ENCODE measurements at places on chromosomes 2 and 18. TPM values are rescaled to one million over a fixed set of nuclear protein-coding genes. Genes with fewer than 3 reads are reported as not detected.

- no peaks in the 10 kb centered on the region for H3K36me3 ChIP-seq
- H3K4me3 ChIP-seq = no peak overlapping the region
- H3K4me1 ChIP-seq = no peaks in the 10 kb centered on the region
- H3K27ac ChIP-seq = no peak overlapping the region
Observed at GRCh38 chr2:37523814-37524362, 147.6 kb downstream of the CDC42EP3 start.

DNA sequence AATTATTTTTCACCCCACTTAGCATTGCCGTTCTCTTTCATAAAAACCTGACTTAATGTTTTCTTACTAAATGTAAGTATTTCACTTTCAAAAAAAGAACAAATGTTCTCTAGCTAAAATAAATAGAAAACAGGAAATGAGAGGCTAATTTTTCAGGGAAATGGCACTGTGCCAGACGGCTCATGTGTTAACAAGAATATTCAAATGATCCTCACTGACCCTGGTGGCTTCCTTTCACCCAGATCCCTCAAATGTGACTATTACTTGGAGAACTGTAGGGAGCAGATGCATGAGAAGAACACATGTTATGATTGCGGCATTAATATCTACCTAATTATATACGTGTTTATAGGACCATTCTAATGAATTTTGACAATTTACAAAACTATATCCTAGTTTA, 827.7 kb downstream of the SOCS6 start:
- no peak overlapping the region for H3K27ac ChIP-seq
- no peaks in the 10 kb centered on the region for H3K36me3 ChIP-seq
- no peak overlapping the region for H3K4me3 ChIP-seq
- H3K27me3 ChIP-seq = no peaks in the 10 kb centered on the region
- H3K4me1 ChIP-seq = no peaks in the 10 kb centered on the region

DNA sequence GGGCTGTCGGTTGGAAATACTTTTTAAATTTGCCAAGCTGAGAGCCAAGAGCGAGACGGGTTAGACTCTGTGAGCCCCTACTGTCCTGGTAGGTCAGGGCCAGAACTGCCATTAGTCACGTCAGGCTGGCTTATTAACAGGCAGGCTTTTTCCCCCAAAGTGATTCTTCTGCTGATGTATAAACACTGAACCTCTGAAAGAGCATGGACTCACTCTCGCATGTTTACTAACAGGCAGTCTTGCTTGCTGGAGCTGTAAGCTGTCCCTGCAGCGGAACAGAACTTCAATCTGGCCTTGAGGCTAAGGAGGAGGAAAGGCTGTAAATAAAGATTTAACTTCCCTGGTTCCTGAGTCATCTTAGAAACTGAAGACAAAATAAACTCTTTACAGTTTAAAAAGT, 288.4 kb downstream of the PIEZO2 start:
- H3K27ac ChIP-seq = no peak overlapping the region
- H3K36me3 ChIP-seq = no peaks in the 10 kb centered on the region
- no peak overlapping the region for H3K4me3 ChIP-seq
- H3K4me1 ChIP-seq = peaks cover 9% of the 10 kb centered on the region
- DNase-seq = peak; percentile 68

DNA sequence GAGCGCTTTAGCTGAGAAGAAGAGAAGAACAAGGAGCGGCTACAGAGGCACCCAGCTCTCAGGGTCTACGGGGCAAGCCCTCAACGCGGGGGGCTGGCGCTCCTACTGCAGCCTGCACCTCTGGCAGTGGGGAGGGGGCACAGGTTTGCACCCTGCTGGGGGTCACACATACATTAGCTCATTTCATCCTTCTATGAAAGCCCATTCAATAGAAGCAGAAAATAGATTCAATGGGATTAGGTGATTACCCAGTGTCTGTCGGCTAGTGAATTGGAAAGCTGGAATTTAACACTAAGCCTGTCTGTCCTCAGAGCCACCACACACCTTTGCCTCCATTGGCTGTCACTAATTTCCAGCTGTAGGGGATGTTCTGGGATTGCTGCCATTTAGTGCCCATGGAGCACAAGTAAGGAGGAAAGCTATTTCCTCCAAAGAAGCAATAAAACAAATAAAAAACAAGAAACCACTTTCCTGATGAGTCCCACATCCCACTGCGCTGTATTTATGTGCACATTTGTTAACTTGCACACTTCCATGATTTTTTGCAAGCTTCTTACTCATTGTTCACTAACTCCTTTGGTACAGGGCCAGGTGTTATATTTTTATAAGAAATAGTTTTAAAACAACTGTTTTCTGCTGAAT, 319.6 kb upstream of the REV1 start:
- no peaks in the 10 kb centered on the region for H3K36me3 ChIP-seq
- H3K4me1 ChIP-seq = no peaks in the 10 kb centered on the region
- DNase-seq = no peak
- no peaks in the 10 kb centered on the region for H3K27me3 ChIP-seq

The ERFE gene
- total RNA-seq = 61.4 TPM

DNA sequence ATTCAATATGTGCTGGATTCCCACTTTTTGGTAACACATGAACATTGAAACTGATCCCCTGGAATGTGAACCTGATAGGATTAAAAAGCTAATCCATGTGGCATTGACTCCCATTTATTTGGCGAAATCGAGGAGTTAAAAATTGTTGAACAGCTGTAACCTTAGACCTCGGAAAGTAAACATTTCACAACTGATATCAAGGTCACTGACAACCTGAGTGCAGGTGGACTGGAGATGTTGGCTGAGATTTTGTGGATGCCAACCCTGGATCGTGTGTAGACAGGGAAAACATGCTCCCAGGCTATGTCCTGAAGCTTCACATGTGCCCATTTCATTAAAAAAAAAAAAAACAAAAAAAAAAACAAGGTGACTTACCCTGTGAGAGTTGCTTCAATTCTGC, 204.8 kb downstream of the SETBP1 start:
- no peaks in the 10 kb centered on the region for H3K36me3 ChIP-seq
- no peak overlapping the region for H3K4me3 ChIP-seq
- peaks cover 3% of the 10 kb centered on the region for H3K4me1 ChIP-seq
- H3K27ac ChIP-seq = no peak overlapping the region

- no peaks in the 10 kb centered on the region for H3K27me3 ChIP-seq
- H3K36me3 ChIP-seq = no peaks in the 10 kb centered on the region
- no peak overlapping the region for H3K4me3 ChIP-seq
- H3K4me1 ChIP-seq = peaks cover 45% of the 10 kb centered on the region
Observed at GRCh38 chr2:111904726-111905474, 6.5 kb downstream of the MERTK start.

DNA sequence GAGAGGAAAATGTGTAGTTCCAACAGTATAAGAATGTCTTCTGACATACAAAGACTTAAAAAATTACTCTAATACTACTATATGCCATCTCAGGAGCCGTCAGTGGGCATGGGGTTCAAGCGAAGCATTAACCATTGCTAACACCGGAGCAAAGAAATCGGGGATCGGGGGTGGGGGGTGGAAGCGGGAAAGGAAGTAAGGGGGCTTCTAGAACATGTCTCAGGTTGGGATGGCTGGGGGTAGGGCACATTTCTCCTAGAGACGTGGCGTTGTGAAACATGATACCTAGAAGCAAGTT, 702 bp downstream of the LMAN1 start:
- peak overlapping the region; percentile 89 for H3K27ac ChIP-seq
- H3K4me3 ChIP-seq = peak overlapping the region; percentile 89
- DNase-seq = no peak
- H3K27me3 ChIP-seq = no peaks in the 10 kb centered on the region

DNA sequence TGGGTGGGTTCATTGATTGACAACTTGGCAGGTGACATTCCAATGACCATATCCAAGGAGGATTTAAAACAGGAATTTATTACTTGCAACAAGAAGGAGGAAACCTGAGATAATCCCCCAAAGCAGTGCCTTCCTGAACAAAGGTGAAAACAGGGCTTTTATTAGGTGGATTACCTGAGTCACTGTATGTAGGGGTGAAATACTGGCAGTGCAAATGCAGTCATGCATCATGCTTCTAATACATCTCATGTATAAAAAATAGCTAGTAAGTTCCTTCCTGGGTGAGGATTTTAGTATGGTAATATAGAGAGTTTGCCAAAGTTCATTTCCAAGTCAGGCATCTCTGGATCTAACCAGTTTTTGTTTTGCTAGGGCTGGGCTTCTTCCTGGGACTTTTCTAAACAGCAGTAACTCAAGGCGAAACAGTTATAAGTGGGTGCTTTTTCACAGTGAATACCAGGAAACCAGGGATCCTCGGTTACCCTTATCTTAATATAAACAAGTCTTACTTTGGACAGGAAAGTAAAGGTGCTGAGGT, 583.4 kb upstream of the LRRTM1 start:
- H3K4me3 ChIP-seq = no peak overlapping the region
- H3K4me1 ChIP-seq = no peaks in the 10 kb centered on the region
- H3K27me3 ChIP-seq = no peaks in the 10 kb centered on the region
- H3K36me3 ChIP-seq = no peaks in the 10 kb centered on the region

- no peak overlapping the region for H3K27ac ChIP-seq
- H3K36me3 ChIP-seq = no peaks in the 10 kb centered on the region
- DNase-seq = no peak
- H3K4me1 ChIP-seq = no peaks in the 10 kb centered on the region
- no peak overlapping the region for H3K4me3 ChIP-seq
Observed at GRCh38 chr2:85901155-85901554, 12.4 kb upstream of the ST3GAL5 start.

The WNT6 gene
- 0.57 TPM for total RNA-seq

The CRYBA2 gene
- total RNA-seq = not detected

DNA sequence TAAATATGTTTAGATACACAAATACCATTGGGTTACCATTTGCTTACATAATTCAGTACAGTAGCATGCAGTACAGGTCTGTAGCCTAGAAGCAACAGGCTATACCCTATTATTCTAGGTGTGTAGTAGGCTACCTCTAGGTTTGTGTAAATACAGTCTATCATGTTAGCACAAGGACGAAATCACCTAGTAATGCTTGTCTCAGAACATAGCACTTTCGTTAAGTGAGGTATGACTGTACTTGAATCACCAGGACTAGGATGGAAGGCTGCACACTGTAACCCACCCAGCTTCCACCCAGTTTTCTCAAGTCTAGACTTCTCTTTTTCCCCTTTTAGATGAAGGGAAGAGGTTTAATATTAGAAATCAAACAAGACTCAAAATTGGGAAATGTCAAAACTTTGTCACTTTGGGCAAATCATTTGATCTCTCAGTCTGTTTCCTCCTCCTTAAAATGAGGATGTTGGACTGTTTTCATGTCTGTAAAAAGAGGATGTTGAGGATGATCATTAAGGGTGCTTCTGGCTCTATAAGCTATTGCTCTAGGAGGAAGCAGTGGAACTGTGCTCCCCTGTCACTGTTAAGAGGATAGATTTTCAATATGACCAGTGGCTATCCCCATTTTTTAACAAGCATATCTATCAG, 3.7 kb upstream of the SOCS6 start:
- H3K4me1 ChIP-seq = no peaks in the 10 kb centered on the region
- no peaks in the 10 kb centered on the region for H3K36me3 ChIP-seq
- no peaks in the 10 kb centered on the region for H3K27me3 ChIP-seq
- no peak overlapping the region for H3K27ac ChIP-seq
- no peak overlapping the region for H3K4me3 ChIP-seq
- no peak for DNase-seq

- H3K27ac ChIP-seq = no peak overlapping the region
- no peaks in the 10 kb centered on the region for H3K27me3 ChIP-seq
- H3K4me3 ChIP-seq = no peak overlapping the region
- H3K36me3 ChIP-seq = no peaks in the 10 kb centered on the region
- no peaks in the 10 kb centered on the region for H3K4me1 ChIP-seq
Observed at GRCh38 chr2:98085649-98086048, 1.3 kb upstream of the VWA3B start.

The SETBP1 gene
- 71.7 TPM for total RNA-seq

The NBEAL1 gene
- total RNA-seq = 39.3 TPM

- H3K36me3 ChIP-seq = peaks cover 12% of the 10 kb centered on the region
- no peaks in the 10 kb centered on the region for H3K27me3 ChIP-seq
- no peak overlapping the region for H3K4me3 ChIP-seq
- H3K4me1 ChIP-seq = no peaks in the 10 kb centered on the region
Observed at GRCh38 chr2:218263817-218264641, 3.2 kb downstream of the GPBAR1 start.

The IL36G gene
- not detected for total RNA-seq

DNA sequence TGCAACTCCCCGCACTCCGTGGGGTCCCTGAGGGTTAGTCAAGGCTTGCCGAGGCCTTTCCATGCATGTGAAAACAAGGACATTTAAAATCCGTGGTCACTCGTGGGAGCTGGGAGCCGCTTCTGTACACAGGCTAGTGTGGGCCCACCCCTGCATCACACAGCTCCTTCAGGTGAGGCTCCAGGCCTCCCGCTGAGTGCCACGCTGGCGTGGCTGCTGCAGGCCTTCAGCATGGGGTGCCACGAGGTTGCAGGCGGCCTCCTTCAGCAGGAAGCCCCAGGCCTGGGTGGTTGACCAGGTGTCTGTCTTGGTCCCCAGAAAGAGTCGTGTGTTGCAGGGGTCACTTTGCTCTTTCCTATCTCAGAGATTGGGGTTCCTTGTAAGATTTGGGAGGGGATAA, 6.6 kb downstream of the KLHL30 start:
- no peak for DNase-seq
- no peak overlapping the region for H3K27ac ChIP-seq
- H3K4me1 ChIP-seq = no peaks in the 10 kb centered on the region
- H3K27me3 ChIP-seq = no peaks in the 10 kb centered on the region

DNA sequence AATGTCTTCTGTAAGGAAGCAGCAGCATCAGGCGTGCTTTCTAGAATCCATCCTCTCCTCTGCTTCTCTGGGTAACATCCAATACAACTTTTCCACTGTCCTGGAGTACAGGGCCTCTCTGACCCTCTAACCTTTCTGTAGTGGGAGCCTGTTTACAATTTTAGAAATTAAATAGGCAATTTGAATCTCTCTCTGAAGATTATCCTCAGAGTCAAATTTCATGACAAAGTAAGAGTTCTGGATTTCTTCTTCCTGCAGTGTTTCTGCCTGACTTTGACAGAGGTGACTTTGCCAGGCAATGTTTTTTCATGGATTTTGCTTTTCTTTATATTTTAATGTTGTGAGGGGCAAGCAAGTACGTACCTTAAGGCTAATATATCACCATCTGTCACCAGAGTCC, 558.4 kb downstream of the PARD3B start:
- no peaks in the 10 kb centered on the region for H3K36me3 ChIP-seq
- H3K27ac ChIP-seq = no peak overlapping the region
- DNase-seq = no peak

DNA sequence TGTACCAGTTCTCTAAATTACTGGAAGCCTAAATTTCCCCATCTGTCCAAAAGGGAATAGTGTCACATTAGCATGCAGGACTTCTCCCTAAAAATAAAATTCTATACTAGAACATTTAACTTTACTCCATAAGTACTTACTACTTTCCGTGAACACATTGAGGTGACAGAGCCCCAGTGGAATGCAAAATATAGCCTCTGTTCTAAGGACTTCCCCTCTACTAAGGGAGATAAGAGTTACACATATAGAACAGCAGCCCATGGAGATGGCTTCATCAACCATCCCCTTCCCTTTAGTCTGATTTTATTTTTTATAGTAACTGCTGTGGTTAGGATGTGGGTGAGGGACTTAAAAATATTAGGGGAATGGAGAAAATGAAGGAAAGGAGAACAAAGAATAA, 68.9 kb upstream of the STPG4 start:
- no peak for DNase-seq
- H3K27ac ChIP-seq = no peak overlapping the region
- no peak overlapping the region for H3K4me3 ChIP-seq
- H3K27me3 ChIP-seq = no peaks in the 10 kb centered on the region

The RAMP1 gene
- total RNA-seq = 8.8 TPM
